ENCODE measurements at places on chromosomes 12 and 14. TPM values are rescaled to one million over a fixed set of nuclear protein-coding genes. Genes with fewer than 3 reads are reported as not detected.

DNA sequence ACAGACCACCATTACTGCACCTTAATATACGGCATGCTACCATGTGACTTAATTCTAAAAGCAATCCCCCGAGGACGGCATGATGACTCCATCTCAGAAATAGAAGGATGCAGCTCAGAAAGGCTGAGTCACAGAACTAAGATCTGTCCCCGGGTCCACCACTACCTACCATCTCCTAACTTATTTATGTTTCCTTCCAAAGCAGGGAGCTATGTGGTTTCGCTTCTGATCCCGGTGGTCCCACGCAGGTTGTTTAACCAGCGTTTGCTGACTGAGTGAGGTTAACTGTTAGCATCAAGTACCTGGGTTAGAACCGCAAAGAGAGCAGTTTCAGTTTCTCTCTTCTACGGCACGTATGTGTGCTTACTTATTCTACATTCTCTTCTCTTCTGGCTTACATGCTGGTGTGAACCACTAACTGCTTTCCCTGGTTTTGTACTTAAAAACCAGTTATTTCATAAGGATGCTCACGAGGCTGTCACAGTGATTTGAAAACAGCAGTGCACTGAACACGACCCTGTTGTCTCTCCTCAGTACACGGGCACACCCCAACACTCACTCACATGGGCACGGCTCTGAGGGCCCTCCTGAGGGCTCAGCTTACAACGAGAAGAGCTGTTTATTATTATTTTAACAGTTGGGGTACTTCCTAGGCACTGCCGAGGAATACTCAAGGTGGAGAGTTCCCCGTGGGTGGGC is 66.7 kb downstream of the CCDC88C start:
- no peaks in the 10 kb centered on the region for H3K27me3 ChIP-seq
- DNase-seq: no peak
- H3K27ac ChIP-seq: no peak overlapping the region
- H3K4me1 ChIP-seq: peaks cover 10% of the 10 kb centered on the region
- no peak overlapping the region for H3K4me3 ChIP-seq

- H3K27me3 ChIP-seq: no peaks in the 10 kb centered on the region
- H3K36me3 ChIP-seq: peaks cover 17% of the 10 kb centered on the region
- H3K27ac ChIP-seq: peak overlapping the region; percentile 58
- peak; percentile 18 for DNase-seq
Observed at GRCh38 chr12:112018571-112019237, 5.5 kb downstream of the ERP29 start.

GRCh38 chr14:32104803-32105202 is 27.7 kb downstream of the ARHGAP5 start:
- H3K4me3 ChIP-seq: no peak overlapping the region
- H3K36me3 ChIP-seq: no peaks in the 10 kb centered on the region
- no peak overlapping the region for H3K27ac ChIP-seq
- H3K4me1 ChIP-seq: no peaks in the 10 kb centered on the region
- no peak for DNase-seq

DNA sequence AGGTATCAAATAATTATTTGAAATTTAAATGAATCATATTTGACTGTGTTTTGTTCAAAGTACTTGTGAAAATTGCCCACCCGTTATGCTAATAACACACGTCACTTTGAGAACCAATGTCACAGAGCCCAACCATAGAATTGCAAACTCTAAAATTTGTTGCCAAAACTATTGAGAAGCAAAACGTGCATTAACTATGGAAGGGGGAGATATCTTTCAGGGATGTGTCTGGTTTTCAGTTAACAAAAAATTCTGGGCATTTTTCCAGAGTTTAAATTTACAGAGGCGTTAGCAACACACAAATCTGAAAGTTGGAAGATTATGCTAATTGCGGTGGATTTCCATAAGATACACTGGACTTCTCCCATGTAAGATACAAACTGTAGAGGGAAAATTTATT is 371.8 kb upstream of the E2F7 start:
- no peak overlapping the region for H3K27ac ChIP-seq
- no peaks in the 10 kb centered on the region for H3K36me3 ChIP-seq
- no peaks in the 10 kb centered on the region for H3K27me3 ChIP-seq
- no peak overlapping the region for H3K4me3 ChIP-seq
- H3K4me1 ChIP-seq: no peaks in the 10 kb centered on the region

DNA sequence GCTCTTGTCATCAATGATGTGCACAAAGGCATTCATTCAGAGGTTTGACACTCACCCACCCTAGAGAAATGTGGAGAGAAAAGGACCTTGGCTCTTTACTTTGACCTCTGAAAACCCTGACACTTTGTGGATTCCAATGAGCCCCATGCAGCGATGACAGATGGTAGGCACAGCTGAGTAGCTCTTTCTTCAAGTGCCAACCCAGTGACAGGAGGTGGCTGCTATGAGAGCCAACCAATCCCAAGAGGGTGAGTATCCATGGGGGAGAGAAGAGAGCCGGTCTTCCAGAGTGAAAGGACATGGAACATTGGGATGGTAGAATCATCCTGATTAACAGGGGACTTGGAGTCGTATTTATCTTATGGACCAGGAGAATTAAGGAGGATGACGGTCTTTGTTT is 17.8 kb downstream of the SLC8A3 start:
- H3K4me1 ChIP-seq: no peaks in the 10 kb centered on the region
- H3K27me3 ChIP-seq: no peaks in the 10 kb centered on the region
- no peaks in the 10 kb centered on the region for H3K36me3 ChIP-seq
- H3K4me3 ChIP-seq: no peak overlapping the region

DNA sequence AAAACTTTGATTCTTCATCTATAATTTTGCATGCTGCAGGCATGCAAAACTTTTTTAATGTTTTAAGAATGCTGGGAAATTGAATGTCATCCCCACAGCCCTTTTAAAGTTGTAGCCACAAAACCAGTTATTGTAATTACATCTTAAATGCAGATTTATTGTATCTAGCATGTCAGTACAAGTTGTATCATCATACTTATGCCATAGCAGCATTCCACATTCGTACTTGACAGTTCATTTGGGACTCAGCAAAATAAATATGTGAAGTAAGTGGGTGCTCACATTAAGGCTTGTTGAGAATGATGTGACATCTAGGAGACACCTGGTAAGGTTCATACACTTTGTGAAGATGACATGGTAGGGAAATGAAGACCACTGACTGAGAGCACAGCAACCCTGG is 44.0 kb upstream of the GZMB start:
- no peak for DNase-seq
- H3K4me3 ChIP-seq: no peak overlapping the region
- H3K4me1 ChIP-seq: no peaks in the 10 kb centered on the region
- no peaks in the 10 kb centered on the region for H3K36me3 ChIP-seq
- H3K27me3 ChIP-seq: peaks cover 6% of the 10 kb centered on the region
- no peak overlapping the region for H3K27ac ChIP-seq

- no peaks in the 10 kb centered on the region for H3K36me3 ChIP-seq
- H3K4me1 ChIP-seq: peaks cover 14% of the 10 kb centered on the region
- no peaks in the 10 kb centered on the region for H3K27me3 ChIP-seq
- H3K4me3 ChIP-seq: no peak overlapping the region
- H3K27ac ChIP-seq: no peak overlapping the region
Observed at GRCh38 chr12:49678711-49679110, 28.5 kb downstream of the FMNL3 start.

DNA sequence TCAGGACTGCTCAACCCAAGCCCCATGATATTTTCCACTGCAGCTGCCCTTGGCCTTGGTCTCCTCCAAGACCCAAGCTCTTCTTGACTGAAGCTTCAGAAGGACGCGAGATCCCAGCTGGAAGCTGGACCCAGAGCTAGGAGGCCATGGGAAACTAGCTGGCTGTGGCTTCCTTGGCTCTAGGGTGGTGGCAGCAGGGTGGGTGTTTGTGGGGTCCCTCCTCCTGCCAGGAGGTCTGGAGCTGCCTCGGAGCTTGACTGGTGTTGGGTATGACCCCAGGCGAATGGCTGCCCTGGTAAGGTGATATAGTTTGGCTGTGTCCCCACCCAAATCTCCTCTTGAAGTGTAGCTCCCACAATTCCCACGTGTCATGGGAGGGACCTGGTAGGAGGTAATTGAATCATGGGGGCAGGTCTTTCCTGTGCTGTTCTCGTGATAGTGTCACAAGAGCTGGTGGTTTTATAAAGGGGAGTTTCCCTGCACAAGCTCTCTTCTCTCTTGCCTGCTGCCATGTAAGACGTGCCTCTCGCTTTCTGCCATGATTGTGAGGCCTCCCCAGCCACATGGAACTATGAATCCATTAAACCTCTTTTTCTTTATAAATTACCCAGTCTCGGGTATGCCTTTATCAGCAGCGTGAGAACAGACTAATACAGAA is 51.4 kb downstream of the TRPV4 start:
- no peaks in the 10 kb centered on the region for H3K27me3 ChIP-seq
- H3K27ac ChIP-seq: no peak overlapping the region
- no peak overlapping the region for H3K4me3 ChIP-seq
- H3K36me3 ChIP-seq: no peaks in the 10 kb centered on the region
- H3K4me1 ChIP-seq: no peaks in the 10 kb centered on the region

- no peaks in the 10 kb centered on the region for H3K27me3 ChIP-seq
- no peak overlapping the region for H3K4me3 ChIP-seq
- H3K27ac ChIP-seq: no peak overlapping the region
- H3K4me1 ChIP-seq: no peaks in the 10 kb centered on the region
- peaks cover 2% of the 10 kb centered on the region for H3K36me3 ChIP-seq
Observed at GRCh38 chr12:1103632-1104031, 112.6 kb downstream of the ERC1 start.

- no peak overlapping the region for H3K27ac ChIP-seq
- H3K4me3 ChIP-seq: no peak overlapping the region
Observed at GRCh38 chr14:25607192-25607591, 557.2 kb upstream of the STXBP6 start.

- H3K36me3 ChIP-seq: no peaks in the 10 kb centered on the region
- no peaks in the 10 kb centered on the region for H3K27me3 ChIP-seq
- peaks cover 2% of the 10 kb centered on the region for H3K4me1 ChIP-seq
- no peak overlapping the region for H3K4me3 ChIP-seq
- no peak for DNase-seq
- no peak overlapping the region for H3K27ac ChIP-seq
Observed at GRCh38 chr14:22282949-22283348, 306.1 kb downstream of the DAD1 start.

ZNF385A gene
- total RNA-seq: 7.9 TPM

GPR137C gene
- 3.8 TPM for total RNA-seq

OTX2 gene
- total RNA-seq: not detected

TCL1B gene
- not detected for total RNA-seq

HOXC4 gene
- total RNA-seq: not detected
